SW 1271 (cell line): ENCODE measurements at places on chromosomes 7 and 10.

- no peak for DNase-seq
Measured at GRCh38 chr7:40530292-40530691, 395.5 kb downstream of the SUGCT start.

DNA sequence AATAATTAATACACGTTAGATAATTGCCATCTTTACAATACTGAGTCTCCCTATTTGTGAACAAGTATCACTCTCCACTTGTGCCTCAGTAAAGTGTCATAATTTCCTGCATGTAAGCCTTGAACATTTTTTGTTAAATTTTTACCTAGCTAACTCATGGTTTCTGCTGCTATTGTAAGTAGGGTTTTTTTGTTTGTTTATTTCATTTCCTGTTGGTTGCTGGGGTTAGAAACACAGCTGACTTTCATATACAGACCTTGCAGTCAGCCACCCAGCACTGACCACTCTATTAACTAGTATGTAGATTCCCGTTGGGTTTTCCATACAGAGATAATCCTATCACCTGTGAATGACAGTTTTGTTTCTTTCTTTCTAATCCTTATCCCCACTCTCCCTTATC is 133.3 kb downstream of the MPP7 start:
- DNase-seq: no peak

DNA sequence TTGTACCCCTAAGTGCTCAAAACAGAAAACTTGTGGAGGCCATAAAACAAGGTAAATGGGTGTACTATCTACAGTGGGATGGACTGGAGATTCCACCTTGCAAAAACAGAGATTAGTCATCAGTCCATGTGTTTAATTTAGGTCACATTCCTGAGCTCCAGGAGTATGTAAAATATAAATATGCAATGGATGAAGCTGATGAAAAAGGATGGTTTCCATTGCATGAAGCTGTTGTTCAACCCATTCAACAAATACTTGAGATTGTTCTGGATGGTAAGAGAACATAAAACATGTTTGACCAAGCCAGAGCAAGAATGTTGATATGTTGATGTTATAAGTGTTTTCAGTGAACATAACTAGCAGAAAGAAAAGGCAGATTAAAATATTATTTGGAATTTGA is 14.6 kb downstream of the ASB15 start:
- DNase-seq: no peak

GRCh38 chr7:39951226-39952194 is 1.5 kb downstream of the CDK13 start:
- peak; percentile 36 for DNase-seq

DNA sequence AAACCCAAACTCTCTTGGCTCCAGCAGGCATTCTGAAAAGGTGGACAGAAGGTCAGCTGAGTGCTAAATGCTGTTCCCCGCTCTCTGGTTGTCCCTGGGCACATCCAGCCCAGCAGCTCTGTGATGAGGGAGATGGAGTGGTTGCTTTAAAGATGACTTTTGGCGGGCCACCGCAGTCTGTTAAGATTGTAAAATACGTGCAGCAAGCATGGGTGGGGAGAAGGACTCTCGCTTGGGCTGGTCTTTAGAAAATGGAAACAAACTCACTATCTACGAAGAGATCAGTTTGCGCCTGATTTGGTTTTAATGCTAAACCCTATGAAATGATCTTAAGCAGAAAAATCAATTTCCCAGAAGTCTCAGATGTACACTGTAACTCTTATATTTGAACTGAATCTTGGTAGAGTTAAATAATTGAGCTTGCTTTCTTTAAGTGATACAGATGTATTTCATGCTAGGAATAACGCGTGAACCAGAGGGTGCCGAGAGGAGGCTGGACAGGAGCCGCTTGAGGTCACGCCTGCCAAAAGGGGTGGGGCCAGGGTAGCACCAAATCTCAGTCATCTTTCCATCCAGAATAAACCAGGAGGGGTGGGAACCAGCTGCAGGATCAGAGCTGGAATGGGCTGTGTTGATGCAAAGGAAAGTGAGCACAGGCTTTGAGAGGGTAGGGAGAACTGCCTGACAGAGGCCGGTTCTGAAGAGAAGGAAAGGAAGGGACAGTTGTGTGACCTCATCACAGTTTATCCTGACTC is 170.2 kb upstream of the MKI67 start:
- no peak for DNase-seq

- peak; percentile 8 for DNase-seq
Measured at GRCh38 chr10:89392974-89393373, 551 bp downstream of the IFIT1 start.

GRCh38 chr10:68423522-68423921 is 16.4 kb upstream of the RUFY2 start:
- DNase-seq: no peak

GRCh38 chr7:158108646-158109293 is 478.9 kb downstream of the PTPRN2 start:
- DNase-seq: no peak

DNA sequence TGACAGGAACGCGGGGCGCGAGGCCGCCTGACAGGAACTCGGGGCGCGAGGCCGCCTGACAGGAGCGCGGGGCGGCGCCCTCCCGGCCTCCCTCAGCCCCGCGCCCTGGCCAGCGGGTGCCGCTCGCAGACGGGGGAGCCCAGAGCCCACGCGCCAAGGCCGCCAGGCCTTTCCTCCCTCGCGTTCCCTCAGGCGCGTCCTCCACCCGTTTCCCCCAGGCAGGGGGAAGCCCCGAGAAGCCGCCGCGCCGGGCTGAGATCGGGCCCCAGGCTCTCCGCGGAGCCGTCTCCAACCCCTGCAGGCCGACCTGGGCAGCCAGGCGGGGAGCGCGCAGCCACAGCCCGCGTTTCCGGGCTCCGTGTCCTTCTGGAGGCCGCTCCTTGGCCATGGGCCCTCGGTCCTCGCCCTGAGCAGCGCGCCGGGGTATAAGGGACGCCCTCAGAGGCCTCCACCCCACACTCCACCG is 17.7 kb downstream of the PTPRN2 start:
- DNase-seq: no peak

DNA sequence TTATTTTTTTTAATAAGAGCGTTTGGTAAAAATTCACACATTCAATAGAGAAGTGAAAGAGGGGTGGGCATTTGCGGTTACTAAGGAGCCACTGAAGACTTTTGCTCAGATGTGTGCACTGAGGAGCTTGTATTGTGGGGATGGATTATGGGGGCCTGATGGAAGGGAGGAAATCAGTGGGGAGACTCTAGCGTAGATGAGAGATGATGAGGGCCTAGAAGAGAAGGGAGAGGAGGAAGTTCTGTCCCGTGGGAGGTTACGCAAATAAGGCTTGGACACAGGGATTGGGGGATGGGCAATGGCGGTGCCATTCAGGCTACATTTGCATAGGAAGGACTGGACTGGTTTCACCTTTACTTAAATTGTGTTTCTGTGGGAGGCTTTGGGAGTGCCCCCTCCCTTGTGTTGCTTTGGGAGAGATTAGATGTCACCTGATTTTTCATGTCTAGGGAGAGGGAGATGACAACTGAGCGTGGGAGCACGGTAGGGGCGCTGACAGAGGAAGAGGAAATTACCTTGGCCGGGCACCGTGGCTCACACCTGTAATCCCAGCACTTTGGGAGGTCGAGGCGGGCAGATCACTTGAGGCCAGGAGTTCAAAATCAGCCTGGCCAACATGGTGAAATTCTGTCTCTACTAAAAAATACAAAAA is 2.2 kb upstream of the HIP1 start:
- DNase-seq: no peak

GRCh38 chr10:128361487-128361886 is 235.3 kb upstream of the MKI67 start:
- no peak for DNase-seq

DNA sequence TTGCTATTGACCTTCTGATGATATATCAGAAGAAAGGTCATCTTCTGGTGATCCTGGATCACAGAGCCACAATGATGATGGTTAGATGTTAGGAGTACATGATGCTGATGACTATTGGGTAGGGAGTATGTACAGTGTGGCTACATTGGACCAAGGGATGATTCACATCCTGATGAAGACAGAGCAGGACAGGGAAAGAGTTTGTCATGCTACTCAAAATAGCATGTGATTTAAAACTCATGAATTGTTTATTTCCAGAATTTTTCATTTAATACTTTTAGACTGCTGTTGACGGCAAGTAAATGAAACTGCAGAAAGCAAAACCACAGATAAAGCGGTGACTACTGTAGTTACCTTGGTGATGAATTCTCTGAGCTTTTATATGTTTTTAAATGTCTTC is 397.3 kb downstream of the PPP1R3A start:
- no peak for DNase-seq

DNA sequence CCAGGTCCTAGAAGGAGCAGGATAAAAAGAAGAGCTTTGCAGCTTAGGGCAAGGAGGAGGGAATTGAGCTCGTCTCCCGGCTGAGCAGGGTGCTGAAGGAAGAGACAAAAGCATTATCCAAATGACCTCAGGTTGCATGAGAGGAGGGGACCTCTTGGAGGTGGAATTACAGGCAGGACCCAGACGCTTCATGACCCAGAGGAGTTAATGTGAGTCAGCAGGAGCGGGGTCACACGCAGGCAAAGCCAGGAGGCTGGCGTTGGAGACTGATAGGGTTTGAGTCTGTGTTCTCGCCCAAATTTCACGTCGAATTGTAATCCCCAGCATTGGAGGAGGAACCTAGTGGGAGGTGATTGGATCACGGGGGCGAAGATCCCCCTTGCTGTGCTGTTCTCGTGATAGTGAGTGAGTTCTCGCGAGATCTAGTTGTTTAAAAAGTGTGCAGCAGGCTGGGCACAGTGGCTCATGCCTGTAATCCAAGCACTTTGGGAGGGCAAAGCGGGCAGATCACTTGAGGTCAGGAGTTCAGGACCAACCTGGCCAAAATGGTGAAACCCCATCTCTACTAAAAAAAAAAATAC is 63.7 kb upstream of the AUTS2 start:
- no peak for DNase-seq

DNA sequence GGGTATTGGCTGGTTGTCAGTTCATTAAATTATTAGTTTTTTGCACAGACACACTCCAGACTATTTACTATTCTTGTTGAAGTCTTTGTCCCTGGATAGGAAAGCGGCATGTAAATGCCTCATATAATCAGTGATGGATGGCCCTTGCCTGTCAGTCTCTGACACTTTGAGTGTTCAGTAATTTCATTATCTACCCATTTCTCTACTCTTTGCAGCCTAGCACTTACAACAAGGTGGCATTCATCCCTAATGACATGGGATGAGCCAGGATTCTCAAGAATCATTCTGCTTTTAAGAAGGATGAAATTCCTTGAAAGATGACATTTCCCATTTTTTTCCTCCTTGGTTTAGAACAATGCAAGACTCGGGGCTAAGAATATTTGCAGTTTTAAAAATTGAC is 155.7 kb downstream of the SORCS3 start:
- no peak for DNase-seq

GRCh38 chr7:128458956-128459355 is 3.3 kb downstream of the HILPDA start:
- no peak for DNase-seq

DNA sequence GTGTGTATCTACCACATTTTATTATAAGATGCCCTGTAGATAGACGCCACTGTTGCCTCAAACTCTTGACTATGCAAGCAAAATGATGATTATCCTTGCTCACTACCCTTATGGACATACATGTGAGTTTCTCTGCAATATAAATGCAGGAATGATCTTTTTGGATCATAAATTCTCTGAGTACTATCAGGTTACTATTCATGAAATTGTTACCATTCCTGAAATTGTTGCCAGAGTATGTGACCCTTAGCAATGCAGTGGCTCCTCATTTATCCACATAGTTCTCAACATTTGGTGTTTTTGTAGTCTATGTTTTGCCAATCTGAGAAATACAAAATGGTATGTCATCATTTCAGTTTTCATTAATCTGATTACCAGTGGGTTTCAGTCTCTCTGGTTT is 166.2 kb upstream of the FAM3C start:
- no peak for DNase-seq

- no peak for DNase-seq
Measured at GRCh38 chr10:92846854-92847201, 1.5 kb upstream of the EXOC6 start.

DNA sequence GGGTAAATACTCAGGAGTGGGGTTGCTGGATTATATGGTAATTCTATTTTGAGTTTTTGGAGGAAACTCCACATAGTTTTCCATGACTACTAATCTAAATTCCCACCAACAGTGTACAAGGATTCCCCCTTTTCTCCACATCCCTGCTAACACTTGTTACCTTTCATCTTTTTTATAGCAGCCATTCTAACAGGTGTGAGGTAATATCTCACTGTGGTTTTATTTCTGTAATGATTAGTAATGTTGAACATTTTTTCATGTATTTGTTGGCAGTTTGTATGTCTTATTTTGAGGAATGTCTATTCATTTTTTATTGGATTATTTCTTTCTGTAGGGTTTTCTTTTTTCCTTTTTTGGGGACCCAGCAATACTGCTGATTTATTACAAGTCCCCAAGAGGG is 14.9 kb downstream of the TAF3 start:
- DNase-seq: no peak

DNA sequence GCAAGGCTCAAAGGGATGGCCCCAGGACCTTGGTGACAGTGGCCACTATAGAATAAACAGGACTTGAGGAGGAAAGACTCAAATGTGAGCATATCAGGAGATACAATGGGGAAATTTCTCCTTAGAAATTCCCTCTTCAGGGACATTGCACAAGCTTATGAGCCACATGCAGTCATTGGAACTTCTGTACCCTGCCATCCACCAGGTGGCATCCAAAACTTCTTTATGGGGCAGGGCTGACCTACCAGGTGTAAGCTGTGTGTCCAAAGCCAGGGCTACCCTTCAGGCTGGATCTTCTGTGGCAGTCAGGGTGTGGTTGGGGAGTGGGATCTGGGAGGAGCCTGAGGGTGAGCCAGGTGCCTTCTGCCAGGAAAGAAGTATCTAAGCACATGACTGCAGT is 36.6 kb upstream of the LRRC18 start:
- peak; percentile 9 for DNase-seq

DNA sequence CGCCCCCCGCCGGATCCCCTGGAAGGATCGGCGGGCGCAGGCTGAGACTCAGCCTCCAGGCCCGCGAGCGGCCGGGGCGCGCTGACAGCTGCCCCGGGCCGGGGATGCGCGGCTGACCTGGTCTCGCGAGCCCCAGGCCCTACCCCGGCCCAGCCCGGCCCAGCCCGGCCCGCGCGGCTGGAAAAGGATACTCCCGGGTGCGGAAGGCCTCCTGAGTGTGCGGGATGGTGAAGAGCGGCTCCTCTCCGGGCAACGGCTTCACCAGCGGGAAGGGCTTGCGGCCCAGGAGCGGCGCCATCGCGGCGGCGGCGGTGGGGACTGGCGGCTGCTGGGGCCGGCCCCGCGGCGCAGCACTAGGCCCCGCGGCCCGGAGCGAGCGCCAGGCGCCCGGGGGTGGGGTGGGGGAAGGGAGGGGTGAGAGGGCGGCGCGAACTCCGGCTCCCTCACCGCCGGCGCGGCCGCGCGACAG is 423 bp downstream of the BAZ1B start:
- DNase-seq: no peak

GRCh38 chr10:50375745-50376144 is 124.4 kb upstream of the ASAH2 start:
- no peak for DNase-seq

DNA sequence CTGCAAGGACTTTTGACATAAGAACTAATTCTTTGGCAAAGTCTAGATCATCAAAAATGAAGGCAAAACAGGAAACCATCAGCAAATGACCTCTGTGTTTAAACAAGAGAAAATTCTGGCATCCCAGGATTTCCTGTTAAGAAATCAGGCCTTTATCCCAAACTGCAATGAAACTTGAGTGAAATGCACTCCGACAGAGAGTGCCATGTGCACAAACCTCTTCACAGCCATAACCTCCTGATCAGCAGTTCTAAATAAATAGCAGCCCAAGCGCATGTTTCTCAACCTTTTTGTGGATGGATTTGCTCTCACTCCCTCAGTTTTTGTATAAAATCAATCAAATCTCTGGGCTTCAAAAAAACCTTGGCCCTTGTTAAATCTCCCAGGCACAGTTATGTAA is 107.7 kb upstream of the EEPD1 start:
- no peak for DNase-seq
